ENCODE measurements at places on chromosomes 7 and 10.

- DNase-seq: no peak
These were observed 104.9 kb upstream of the FAM180A start for GRCh38 chr7:135853499-135853898.

DNA sequence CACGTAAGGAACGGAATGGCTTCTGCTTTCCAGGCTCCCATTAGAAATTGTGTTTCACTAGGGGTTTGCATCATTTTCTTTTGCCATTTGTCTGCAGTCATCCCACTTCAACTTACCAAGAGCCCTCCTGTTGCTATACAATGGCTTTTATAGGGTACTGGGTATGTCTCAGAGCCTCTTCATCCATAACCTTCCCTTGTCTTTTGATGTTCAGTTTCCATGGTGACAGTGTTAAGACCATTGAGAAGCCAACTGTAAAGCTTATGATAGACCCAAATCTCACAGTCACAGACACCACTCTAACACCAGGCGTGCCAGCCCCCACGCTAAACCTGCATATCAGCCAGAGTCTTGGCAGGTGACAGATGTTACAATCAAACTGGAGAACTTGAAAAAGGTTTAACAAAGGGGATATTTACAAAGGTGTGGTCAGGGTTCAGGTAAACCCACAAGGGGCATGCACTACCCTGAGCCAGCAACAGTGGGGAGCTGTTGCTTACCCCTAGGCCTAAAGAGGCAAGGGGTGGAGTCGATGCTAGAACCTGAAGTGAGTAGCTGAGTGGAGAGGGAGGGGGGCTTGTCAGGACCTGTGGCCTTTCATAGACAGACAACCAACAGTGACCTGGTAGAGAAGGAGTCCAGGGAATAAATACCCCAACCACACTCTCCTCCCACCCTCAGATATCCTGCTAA is 53.2 kb upstream of the ABLIM1 start:
- DNase-seq: no peak

GRCh38 chr7:36625247-36625646 is 99.0 kb downstream of the AOAH start:
- no peak for DNase-seq

- DNase-seq: no peak
These were observed 22.5 kb upstream of the MYL7 start for GRCh38 chr7:44163591-44163990.

GRCh38 chr10:130606001-130606405 is 469.8 kb downstream of the GLRX3 start:
- DNase-seq: no peak

DNA sequence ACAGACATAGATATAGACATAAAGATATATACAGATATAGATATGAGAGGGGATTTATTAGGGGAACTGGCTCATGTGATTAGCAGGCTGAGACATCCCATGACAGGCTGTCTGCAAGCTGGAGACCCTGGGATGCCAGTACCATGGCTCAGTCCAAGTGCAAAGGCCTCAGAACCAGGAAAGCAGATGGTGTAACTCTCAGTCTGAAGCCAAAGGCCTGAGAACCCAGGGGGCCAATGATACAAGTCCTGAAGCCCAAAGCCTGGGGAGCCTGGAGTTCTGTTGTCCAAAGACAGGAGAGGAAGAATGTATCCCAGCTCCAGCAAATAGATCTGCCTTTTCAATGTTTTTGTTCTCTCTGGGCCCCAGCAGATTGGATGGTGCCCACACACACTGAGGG is 5.5 kb downstream of the NCOA4 start:
- DNase-seq: no peak

GRCh38 chr7:156898938-156899337 is 6.0 kb upstream of the LMBR1 start:
- no peak for DNase-seq

- DNase-seq: peak; percentile 94
These were observed 56.5 kb upstream of the CREB5 start for GRCh38 chr7:28355635-28356319.

GRCh38 chr10:78752221-78752620 is 316.5 kb upstream of the ZMIZ1 start:
- no peak for DNase-seq

DNA sequence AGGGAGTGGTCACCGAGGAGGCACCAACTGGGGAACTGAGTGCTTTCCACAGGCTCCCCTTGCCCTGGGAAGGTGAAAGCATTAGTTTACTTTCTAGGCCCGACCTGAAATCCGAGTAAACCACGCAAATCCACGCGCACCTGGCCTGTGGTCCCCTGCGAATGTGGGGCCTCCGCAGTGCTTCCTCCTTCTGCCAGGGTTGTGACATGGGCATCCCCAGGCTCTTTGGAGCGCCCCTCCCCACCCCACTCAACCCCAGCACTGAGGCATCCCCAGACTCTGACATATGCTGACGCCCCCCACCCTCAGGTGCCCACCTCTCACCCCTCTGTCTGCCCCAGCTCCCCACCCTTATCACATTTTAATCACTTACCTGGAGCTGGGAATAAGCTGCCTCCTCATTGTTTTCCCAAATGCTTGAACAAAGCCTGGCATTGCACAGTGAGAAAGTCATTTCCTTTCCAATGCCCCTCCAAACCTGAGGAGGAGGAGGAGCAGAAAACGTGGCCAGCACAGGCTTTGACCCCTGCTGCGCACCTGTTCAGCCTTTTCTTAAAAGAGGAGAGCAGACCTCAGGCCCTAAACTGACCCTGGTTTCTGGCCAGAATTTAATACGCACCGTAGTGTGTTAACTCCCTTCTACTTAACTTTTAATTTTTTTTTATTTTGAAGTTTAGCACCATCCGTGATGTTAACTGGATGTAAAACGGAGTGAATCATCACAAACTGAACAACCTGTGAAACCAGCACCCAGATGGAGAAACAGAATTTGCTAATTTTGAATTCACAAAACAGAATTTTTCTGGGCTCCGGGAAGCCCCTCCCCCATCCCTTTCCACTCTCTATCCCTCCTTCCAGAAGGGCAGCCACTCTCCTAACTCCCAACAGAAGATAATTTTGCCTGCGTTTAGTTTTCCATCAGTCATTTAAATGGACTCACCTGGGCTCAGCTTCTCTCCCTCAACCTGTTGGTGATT is 129.4 kb downstream of the WDR11 start:
- DNase-seq: no peak

DNA sequence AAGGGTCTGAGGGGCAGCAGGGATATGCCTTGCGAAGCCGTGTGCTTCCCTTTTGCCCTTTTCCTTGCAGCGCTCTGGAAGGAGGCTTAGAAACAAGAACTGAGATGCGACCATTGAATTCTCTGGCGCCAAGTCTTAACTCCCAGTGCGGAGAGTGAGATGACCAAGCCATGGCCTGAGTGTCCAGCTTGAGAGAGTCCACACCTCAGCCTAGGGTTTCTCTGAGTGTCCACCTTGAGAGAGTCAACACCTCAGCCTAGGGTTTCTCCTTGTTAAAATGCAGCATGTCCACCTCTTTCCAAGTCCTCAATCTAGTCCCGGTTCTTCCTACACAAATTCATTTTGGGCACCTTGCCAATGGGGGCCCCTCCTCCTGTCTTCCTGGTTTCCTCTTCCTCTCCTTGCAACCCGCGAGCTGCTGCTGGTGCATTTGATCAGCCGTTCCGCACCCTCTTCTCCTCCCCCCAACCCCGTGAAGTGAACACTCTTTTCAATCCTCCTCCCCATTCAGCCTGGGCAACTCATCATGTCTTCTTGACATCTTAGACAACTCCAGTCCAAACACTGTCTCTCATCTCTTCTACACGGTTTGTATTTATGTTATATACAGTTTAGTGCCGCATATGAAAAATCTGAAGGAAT is 178.2 kb upstream of the PITRM1 start:
- no peak for DNase-seq

GRCh38 chr10:124732931-124733570 is 11.1 kb downstream of the FAM53B start:
- DNase-seq: no peak

- DNase-seq: no peak
These were observed 119.5 kb downstream of the GPR158 start for GRCh38 chr10:25294032-25294926.

DNA sequence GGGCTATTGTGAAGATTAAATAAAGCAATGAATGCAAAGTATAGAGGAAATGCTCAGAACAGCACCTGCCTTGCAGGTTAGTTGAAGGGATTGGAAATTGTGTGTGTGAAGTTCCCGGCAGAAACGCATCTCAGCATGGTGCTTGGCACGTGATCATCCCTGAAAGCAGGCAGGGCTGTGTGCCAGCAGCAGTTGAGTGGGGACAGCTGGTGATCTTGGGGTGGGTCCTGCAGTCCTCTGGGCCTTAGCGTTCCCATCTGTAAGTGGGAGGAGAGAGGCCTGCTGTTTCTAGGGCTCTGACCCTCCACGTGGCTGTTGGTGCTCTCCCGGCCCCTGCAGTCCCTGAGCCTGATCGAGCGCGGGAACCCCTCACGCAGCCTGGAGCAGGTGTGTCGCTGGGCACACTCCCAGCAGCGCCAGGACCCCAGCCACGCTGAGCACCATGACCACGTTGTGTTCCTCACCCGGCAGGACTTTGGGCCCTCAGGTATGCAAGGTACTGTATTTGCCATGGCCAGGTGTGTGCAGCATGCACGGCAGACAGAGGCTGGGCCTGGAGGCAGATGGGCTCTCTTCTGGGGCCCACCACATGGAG is 55.3 kb downstream of the TBATA start:
- peak; percentile 81 for DNase-seq

DNA sequence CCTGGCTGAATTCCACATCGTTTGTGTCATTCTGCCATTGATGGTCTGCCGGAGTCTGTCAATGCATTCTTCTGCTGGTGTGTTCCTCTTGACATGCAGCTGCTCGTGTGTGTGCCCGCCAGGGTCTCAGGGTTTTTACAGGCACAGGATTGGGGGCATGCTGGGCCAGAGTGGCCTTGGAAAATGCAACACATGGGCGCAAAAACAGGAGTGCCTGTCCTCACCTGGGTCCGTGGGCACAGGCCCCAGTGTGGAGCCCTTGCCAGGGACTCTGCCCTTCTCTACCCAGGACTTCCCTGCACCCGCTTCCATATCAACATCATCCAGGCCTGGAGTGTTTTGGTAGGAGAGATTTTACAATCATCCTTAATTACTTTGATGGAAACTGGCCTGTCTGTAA is 340.7 kb downstream of the KIF20B start:
- DNase-seq: no peak

DNA sequence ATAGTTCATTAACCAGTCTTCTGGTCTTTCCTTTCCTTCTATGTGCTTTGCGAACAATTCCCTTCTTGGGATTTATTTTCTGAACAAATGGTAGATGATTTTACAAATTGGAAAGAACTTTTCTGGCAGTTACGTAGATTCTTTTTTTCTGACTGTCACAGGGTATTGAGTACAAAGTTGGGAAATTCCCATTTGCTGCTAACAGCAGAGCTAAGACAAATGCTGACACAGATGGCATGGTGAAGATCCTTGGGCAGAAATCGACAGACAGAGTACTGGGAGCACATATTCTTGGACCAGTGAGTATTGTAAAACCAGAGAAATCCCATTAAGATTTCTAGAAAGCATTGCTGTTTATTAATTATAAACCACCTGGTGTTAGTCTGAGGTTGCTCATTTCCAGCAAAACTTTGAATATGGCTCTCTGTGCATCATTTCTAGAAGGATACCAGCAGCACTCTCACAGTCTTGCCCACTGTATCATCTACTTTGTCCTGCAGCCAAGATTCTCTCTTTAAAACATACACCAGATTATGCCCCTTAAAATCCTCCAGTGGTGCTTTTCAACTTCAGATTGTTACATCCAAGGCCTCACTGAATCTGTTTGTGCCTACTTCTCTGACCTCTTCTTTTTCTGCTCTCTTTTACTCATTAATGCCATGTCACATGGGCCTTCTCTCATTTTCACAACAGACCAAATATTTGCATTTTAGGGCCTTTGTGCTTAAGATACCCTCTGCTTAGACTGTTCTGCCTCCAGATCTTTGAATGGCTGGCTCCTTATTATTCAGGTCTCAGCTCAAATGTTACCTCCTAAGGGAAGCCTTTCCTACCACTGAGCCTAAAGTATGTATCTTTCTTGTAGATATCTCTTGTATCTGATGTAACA is 27.0 kb downstream of the DLD start:
- no peak for DNase-seq

DNA sequence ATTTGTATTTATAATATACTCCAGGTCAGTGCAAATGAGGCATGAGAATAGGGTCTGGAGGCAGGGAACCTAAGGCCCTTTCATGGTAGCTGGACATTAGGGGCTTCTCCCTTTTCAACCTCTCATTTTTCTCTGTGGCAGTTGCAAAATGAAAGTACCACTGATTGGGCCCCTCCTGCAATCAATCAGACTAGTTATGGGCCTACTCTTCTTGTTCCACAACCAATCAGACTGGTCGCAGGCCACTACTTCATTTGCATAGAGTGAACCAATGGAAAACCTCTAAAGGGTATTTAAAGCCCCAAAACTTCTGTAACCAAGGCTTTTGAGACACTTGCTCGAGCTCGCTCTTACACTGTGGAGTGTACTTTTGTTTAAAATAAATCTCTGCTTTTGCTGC is 10.0 kb upstream of the PRPS1L1 start:
- no peak for DNase-seq

DNA sequence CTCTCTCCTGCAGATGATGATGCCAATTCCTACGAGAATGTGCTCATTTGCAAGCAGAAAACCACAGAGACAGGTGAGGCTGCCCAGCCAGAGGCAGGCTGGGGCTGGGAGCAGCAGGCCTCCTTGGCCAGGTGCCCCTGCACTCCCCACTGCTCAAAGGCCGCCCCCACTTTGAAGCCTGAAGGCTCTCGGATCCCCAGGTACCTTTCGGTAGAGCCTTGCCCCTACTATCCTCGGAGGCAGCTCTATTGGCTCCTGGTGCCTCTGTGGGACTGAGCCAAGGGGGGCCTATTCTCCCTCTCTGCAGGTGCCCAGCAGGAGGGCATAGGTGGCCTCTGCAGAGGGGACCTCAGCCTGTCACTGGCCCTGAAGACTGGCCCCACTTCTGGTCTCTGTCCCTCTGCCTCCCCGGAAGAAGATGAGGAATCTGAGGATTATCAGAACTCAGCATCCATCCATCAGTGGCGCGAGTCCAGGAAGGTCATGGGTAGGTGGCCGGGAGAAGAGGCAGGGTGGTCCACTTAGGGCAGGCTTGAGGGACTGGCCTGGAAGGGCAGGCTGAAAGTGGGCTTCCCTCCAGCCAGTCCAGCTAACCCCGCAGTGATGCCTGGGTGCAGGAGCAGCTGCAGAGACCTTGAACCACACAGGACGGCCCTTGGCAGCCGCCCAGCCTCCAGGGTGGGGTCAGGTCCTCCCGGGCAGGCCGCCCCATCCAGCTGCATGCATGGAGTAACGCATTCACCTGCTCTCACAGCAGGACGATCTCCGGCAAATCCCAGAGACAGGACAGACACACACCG is 14.1 kb downstream of the LAT2 start:
- DNase-seq: no peak

Data from NCI-H1092 (cell line).